KBM-7 (cell line): ENCODE measurements at places on chromosomes 5 and 9.

GRCh38 chr5:135534609-135535419 lies 950 bp downstream of the NEUROG1 start:
- DNase-seq = no peak

DNA sequence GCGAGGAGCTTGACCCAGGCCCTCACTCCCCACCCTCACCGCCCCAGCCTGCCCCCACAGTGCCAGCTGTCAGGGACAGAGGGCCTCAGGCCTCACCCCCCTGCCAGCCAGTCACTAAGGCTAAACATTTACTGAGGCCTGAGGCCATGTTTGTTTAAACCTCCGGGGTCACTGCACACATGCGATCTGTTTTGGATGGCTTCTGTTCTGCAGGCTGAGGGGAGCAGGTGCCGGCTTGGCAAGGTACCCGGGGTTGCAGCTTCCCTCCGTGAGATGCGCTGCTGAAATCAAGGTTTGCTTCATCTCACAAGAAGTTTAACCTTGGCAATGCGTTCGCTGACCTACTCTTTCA lies 103.3 kb upstream of the BOD1 start:
- DNase-seq = no peak

DNA sequence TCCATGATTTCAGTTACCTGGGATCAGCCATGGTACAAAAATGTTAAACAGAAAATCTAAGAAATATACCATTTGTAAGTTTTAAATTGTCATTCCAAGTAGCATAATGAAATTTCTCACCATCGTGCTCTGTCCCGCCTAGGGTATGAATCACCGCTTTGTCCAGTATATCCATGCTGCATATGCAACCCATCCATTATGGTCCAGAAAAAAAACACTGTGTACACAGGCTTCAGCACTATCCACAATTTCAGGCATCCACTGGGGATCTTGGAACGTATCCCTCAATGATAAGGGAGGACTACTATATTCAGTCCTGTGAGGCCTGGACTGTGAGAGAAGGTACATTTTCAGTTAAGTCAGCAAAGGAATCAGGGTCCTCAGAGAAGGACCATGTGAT lies 37.6 kb upstream of the HNRNPA0 start:
- DNase-seq = no peak

DNA sequence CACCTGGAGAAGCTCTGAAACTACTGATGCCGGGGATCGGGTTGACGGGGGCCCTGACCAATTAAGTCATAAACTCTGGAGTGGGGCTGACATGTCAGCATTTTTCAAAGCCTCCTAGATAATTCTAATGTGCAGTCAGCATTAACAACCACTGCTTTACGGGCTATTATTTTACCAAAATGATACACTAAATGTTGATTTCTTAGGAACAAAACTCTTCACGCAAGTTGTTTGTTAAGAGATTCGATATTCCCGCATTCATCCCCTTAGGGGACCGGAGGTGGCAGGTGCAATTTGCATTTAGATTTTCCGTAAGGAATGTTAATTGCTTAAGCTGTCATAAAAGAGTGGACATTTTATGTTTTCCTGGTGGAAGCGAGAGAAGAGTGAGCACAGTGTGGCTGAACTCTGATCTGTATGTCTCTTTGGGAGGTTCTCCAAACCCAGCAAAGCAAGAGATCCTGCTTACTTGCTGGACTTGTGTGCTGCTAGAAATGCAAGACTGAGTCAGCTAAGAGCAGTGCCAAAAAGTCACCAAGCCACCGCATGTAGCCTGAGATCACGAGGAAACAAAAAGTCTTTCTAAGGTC lies 77.6 kb downstream of the UGCG start:
- DNase-seq = no peak

DNA sequence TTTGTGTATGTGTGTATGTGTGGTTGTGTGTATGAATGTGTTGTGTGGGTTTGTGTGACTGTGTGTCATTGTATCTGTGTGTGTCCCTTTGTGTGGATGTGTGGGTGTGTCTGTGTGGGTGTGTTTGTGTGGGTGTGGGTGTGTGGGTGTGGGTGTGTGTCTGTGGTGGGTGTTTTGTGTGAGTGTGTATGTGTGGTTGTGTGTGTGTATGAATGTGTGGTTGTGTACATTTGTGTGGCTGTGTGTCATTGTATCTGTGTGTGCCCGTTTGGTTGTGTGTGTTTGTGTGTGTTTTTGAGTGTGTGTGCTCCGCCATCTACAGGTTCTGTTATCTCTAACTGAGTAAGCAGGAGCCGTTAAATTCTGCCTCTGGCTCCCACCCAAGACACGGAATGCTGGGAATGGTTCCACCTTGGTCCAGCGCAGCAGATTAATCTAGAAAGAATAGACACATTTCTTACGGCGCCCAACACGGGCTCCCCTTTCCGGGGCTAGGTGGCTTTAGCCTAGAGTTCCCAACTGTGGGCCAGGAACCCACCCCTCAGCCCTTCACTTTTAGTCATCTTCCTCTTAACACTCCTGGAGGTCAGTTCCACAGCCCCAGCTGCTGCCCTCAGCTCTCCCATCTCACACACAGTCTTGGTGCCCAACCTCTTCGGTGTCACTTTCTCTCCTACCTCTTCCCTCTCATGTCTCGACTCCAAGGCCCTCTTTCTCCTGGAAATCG lies 197.1 kb downstream of the TTLL11 start:
- peak; percentile 37 for DNase-seq

DNA sequence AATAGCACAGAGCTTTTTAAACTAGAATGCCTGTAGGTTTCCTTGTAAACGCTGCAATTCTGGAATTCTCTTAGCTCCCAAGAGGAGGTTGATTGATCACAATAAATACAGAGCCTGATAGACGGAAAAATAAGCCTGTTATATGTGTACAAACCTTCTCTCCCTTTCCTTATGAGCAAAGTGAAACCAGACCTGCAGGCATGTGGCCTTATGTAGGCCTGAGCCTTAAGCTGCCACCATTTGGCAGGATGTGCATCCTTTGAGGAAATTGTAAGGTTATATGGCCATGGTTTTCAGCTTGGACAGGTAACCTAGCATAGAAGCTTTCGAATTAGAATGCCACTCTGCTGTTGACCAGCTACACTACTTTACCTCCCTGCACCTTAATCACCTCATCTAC lies 49.1 kb downstream of the PRKACG start:
- no peak for DNase-seq
